ENCODE measurements at places on chromosomes 4 and X.

GRCh38 chr4:2849267-2850152 is 5.9 kb downstream of the ADD1 start:
- no peak for DNase-seq

DNA sequence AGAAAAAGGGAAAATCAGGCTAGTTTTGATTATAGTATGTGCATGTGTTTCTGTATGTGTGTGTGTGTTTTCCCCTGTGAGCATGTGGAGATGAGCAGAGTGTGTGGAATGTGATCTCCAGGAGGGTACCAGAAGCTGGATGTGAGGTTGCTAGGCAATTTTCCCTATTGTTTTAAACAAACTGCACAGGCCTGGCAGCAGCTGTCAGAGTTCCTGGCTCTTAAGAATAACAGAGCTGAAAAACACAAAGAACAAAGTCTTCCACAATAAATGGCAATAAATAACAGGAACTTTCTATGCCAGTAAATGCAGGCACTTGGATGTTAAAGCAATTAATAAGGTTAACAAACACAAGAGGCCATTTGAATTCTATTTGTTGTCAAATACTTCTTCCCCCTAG is 344.6 kb upstream of the CTSO start:
- DNase-seq: no peak

GRCh38 chrX:13085526-13085925 is 41.1 kb upstream of the FAM9C start:
- no peak for DNase-seq

GRCh38 chrX:106742805-106743204 is 16.3 kb downstream of the RNF128 start:
- DNase-seq: no peak

- DNase-seq: no peak
Observed at GRCh38 chr4:71333368-71333767, 5.5 kb upstream of the SLC4A4 start.

DNA sequence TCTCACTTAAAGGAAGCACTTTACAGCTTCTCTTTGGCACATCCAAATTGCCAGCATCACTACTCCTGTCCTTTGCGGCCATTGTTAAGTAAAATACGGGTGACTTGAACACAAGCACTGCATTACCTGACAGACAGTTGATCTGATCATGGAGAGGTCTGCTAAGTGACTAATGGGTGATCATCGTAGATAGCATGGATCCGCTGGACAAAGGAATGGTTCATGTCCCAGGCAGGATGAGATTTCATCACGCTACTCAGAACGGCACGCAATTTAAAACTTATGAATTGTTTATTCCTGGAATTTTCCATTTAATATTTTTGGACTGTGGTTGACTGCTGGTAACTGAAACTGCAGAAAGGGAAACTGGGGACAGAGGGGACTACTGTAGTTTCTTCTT is 94.1 kb downstream of the NEUROG2 start:
- no peak for DNase-seq

DNA sequence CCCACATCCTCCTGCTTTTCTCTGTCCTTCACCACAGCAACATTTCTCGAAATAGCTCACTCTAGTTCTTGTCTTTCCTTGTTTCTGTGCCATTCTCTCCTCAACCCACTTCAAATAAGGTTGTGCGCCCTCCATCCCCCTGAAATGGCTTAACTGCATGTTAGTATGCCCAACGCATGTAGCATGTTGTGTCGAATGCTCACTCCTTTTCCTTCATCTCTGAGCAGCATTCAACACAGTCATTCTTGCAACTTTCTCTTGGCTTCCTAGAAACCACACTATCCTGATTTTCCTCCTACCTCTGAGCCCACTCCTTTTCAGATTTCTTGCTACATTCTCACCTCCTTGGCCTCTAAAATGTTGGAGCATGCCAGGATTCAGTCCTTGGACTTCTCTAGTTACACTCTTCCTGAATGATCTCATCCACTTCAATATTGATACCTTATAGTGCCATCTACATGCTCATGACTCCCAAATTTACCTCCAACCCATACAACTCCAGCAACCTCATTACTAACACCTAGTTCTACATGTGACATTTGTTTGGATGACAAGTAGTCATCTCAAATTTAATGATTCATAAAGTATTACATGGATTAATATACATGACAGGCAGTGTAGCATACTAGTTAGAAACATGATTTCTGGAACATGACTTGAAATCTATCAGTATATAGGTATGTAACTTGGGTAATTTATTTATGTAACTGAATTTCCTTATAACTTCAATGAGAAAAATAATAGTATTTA is 22.3 kb downstream of the RBMX start:
- DNase-seq: no peak

- DNase-seq: peak; percentile 52
Observed at GRCh38 chr4:162485486-162485885, 321.7 kb upstream of the FSTL5 start.

DNA sequence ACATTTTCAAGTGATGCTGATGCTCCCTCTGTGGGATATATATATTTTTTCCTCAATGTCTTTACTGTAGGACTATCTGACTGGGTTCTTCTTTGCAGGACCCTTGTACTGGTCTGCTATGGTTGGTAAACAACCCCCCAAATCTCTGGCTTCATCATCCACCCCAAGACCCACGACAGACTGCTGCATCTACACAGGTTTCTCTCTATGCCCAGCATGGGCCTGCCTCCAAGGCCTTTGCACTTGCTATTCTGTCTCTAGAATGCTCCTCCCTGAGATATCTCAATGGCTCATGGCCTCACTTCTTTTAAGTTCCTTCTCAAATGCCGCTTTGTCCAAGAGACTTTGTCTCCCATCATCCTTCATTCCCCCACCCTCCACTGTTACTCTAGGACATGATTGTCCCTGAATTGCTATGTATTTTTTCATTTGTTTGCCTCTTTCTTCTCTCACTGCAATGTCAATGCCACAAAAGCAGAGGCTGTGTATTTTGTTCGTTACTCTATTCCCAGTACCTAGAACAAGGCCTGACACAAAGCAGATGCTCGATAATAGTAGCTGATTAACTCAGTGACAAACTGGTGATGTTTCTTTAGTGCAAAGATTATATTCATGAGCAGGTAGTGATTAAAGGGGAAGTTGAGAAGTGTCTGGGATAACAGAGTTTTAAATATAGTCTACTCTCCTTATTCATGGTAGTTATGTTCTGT is 6.6 kb downstream of the EVC start:
- DNase-seq: no peak

DNA sequence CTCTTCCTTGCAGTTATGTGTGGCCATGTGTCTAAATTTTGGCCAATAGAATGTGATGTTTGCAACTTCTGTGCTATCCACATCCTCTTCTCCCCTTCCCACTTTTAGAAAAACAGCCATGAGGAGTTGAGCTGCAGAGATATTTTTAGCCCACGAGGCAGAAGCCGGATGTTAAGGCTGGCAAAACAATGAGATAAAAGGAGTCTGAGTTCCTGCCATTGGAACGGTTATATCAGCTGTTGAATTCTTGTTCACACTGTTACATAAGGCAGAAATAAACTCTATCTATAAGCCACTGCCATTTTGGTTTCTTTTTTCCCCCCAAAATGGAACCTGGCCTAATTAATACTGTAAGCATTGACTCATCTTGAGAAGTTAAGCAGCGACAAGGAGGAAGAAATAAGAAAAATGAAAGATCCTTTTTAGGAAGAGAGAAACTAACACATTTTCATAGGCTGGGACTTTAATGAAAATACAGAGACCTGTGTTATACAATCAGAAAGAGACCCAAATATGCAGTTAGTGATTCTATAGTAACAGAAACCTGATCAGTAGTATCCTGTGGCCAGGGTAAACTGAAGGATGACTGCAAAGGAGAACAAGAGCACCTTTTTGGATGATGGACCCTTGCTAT is 200.5 kb downstream of the INPP4B start:
- no peak for DNase-seq

DNA sequence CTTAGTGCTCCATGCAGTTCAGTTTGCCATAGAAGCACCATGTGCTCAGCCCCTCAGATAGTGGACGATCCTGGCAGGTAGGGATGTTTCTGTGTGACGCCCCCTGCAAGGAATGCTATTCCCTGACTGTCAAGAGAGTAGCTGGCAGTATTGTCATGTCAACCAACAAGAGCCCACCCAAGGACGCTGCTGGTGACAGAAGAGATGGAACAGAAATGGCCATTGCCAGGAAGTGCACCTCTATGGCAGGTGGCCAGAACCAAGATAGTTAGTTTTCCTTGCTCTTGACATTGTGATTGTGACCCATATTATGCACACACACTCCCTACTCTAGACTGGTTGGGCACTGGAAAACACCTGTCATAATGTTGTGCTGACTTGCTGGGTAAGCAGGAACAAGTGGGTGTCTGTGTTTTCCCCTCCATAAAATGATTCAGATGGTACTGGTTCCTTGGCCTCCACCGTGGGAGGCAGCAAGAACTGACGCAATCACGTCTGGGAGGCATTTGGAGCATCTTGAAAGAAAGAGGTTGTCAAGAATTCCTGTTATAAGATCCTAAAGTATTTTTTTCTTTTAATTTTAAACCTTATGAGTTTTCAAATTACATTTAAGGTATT is 507.9 kb downstream of the MID1IP1 start:
- DNase-seq: no peak

DNA sequence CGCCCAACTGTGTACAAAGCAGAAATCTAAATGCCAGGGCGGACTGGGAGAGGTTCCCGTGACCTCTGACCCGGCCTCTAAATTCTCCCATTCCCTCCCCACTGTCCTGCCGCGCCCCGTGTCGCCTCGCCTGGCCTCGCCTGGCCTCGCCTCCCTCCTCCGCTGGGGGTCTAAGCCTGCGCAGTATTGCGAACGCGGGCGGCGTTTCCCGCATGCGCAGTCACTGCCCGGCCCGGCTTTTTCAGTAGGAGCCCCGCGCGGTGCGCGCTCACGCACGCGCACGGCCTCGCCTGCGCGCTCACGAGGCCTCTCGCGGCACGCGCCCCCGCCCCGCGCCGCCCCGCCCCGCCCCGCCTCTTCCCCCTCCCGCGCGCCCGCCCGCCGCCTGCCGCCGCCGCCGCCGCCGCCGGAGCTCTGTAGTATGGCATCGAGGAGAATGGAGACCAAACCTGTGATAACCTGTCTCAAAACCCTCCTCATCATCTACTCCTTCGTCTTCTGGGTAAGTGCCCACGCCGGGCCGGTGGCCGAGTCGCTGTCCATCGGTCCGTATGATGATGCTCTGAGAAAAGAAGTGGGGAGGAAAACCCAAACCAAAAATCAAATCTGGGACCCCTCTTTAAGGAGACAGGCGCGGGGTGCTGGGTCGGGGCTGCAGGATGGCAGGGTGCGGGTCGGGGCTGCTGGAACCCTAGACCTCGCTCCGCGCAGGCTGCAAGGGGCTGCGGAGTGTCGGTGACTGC is at the start of gene TSPAN7:
TSS of gene TSPAN7 (plus strand) at position 417 of the 743 bp plus-strand sequence. CDS start at position 422, 5 bp downstream.
- peak; percentile 62 for DNase-seq

GRCh38 chrX:23118890-23119527 is 119.2 kb downstream of the DDX53 start:
- DNase-seq: no peak

GRCh38 chrX:10282490-10282889 is 125.7 kb downstream of the CLCN4 start:
- DNase-seq: no peak

GRCh38 chrX:112643721-112644120 is 36.0 kb downstream of the LHFPL1 start:
- no peak for DNase-seq

DNA sequence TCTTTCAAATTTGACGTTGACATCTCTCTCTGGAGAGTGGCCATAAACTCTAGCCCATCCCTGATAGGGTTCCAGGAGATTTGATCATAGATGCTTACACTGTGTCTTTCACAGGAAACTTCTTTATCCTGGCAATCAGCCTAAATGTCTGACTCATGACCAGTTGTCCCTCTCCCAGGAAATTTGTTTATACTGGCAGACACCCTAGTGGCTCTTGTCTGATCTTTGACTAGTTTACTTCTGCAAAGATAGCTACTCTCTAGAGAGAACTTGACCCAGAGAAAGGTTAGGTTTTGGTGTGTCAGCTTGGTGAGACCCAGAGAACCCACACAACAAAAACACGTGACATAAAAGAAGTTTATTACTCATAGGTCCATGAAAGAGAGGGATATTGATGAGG is 509.8 kb downstream of the CENPC start:
- peak; percentile 25 for DNase-seq

GRCh38 chr4:113223001-113223400 is 173.5 kb downstream of the ANK2 start:
- no peak for DNase-seq

DNA sequence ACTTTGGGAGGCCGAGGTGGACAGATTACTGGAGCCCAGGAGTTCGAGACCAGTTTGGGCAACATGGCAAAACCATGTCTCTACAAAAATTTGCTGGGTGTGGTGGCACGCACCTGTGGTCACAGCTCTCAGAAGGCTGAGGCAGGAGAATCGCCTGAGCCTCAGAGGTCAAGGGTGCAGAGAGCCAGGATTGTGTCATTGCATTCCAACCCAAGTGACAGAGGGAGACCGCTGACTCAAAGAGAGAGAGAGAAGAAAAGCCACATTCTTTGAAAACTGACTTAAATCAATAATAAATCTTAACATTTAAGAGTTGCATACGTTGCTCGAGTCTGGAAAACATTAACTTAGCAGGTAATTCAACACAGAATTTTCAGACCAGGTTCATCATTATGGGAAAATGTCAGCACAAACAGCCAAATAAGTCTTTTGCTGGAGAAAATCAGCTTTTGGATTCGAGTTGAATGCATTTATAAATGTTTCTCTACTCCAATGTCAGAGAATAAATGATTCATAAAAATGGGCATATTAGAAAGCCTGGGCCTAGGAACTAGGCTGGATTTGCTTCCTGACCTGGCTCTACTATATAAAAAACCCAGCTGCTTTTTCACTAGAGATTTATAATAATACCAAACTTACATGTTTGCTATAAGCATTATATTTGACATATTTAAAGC is 68.3 kb upstream of the RBPJ start:
- DNase-seq: no peak

GRCh38 chr4:121510341-121510874 is 129.6 kb upstream of the QRFPR start:
- no peak for DNase-seq

GRCh38 chr4:22514481-22514880 is 1.4 kb downstream of the ADGRA3 start:
- DNase-seq: no peak

- DNase-seq: no peak
Observed at GRCh38 chrX:150472306-150472705, 96.1 kb upstream of the MTM1 start.

- no peak for DNase-seq
Observed at GRCh38 chr4:6160536-6160935, 39.8 kb downstream of the JAKMIP1 start.

DNA sequence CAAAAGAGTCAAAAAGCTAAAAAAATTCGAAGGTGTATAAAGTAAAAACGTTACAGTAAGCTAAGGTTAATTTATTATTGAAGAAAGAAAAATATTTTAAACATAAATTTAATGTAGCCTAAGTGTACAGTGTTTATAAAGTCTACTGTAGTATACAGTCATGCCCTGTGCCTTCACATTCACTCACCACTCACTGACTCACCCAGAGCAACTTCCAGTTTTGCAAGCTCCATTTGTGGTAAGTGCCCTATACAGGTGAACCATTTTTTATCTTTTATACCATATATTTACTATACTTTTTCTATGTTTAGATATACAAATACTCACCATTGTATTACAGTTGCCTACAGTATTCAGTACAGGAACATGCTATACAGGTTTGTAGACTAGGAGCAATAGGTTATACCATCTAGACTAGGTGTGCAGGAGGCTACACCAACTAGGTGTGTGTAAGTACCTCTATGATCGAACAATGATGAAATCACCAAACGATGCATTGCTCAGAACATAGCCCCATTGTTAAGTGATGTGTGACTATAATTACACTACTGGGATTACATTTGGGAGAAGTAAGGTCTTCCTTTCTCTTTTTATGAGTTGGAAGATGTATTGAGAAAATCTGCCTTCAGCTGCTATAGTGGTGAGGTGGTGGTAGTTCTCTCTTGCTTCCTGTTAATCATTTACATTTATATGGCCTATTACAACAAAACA is 27.2 kb downstream of the TMSB4X start:
- DNase-seq: no peak

All from RWPE1 (cell line).